ENCODE measurements at places on chromosomes 16 and 17.

GRCh38 chr16:29644338-29644857 lies 18.6 kb upstream of the SPN start:
- DNase-seq, result no peak

- no peak for DNase-seq
Measured at GRCh38 chr17:42522798-42523278, 13.2 kb upstream of the NAGLU start.

- DNase-seq, result no peak
Measured at GRCh38 chr17:31672161-31672819, 186.8 kb downstream of the COPRS start.

GRCh38 chr16:85563515-85564276 lies 49.4 kb upstream of the GSE1 start:
- DNase-seq, result peak; percentile 81

DNA sequence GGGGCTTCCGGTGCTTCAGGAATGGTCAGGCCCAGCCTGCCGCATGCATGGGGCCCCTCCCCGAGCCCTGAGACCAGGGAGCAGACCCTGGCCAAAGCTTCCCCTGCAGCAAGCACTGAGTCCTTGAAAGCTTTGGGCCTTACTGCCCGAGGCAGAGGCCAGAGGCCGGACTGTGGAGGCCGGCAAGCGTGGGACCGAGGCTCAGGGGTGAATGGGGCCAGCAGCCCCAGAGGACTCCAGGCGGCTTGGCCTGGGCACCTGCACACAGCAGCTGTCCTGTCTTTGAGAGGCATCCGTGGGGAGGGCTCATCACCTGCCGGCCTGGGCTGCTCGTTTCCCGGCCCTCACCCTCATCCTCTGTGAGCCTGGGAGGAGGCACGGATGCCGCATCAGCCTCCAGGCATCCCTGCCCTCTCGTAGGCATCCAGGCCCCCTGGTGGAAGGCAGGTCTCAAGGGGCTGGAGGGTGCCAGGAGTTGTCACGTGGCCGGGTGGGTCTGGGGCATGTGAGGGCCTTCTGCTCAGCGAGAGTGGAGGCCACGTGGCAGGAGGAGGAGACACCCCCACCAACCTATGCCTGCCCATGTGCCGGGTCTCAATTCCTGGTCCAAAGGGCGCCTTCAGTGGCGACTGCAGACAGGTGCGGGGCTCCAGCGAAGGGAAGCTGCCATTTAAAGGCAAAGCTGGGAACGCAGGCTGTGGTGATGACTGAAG lies 31.4 kb downstream of the CACNA1H start:
- no peak for DNase-seq

GRCh38 chr16:50152351-50152806 lies 727 bp upstream of the TENT4B start:
- DNase-seq, result peak; percentile 29

DNA sequence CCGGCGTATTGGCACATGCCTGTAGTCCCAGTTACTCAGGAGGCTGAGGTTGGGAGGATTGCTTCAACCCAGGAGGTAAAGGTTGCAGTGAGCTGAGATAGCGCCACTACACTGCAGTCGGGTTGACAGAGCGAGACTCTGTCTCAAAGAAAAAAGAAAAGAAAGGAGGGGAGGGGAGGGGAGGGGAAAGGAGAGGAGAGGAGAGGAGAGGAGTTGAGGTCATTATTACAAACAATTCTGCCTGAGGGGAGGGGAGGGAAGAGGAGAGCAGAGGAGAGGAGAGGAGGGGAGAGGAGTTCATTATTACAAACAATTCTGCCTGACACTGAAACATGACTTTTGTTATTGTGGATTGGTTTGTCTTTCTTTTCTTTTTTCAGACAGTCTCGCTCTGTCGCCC lies 19.8 kb upstream of the ABCA5 start:
- no peak for DNase-seq

DNA sequence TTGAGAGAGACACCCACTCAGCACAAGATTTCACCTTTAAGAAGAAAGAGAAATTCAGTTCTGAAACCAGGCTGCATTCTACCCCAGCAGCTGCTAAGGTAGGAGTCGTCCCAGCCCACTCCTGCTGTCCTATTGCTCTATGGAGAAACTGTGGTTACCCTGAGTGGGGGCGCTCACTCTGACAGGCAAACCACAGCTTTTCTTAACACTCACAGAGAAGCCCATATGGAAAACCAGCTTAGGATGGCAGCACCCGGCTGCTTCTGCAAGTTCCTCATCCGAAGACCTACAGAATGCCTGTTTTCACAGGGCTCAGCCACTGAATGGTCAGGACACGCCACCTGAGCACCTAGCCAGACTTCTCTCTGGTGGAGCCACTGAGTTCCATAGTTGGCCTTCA lies 7.5 kb downstream of the ATP5PD start:
- DNase-seq, result no peak

GRCh38 chr17:62641153-62641552 lies 13.7 kb downstream of the MRC2 start:
- DNase-seq, result no peak

DNA sequence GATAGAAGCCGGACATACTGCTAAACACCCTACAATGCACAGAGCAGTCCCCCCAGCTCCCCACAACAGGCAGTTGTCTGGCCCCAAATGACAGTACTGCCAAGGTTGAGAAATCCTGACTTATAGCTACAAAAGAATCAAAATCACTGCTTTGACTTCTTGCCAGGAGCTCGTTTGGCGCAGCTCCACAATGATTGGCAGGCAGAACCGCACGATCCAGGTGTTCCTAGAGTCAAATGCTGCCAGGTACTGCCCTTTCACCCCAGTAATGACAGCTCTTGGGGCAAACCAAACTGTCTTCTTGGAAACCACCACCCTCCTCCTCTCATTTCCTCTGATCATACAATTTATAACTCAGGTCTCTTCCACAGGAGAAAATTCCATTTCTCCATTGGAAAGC lies 2.2 kb upstream of the TMC5 start:
- DNase-seq, result no peak

Measured in hepatic stellate cell (primary cell).